Mesothelial cell of epicardium (in vitro differentiated cells): ENCODE measurements at places on chromosomes 7 and 10.

DNA sequence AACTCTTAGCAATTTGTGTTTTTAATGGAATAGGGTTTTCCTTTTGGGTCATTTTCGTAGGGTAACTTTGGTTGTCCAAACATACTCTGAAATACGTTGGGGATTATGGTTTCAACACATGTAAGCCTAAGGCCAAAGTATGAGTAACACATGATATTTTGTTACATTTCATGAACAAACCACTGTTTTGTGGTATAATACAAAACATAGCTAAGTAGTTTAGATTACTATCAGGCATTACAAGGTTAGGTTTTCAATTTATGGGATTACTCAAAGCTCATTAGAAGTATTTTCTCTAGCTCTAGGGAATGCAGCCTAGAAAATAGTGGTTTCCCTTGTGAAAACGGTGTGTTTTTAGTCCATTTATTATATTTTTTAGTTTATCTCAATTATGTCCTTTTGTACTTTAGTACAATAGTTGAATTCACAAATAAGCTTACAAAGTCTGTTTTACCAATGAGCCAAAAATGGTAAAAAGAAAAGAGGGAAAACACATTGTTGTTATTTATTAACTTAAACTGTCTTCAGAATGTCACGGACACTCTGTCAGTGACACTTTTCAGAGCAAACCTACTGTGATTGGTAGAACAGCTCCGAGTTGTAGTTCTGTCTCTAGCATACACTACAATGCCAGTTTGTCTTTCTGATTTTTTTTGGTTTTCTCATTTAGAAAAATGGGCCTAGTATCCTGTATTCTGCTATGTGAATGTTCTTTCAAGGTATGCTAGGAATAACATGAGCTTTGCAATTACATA, 473.7 kb downstream of the SUGCT start:
- peak overlapping the region; percentile 87 for H3K27ac ChIP-seq
- H3K4me1 ChIP-seq = peaks cover 45% of the 10 kb centered on the region
- no peak overlapping the region for H3K4me3 ChIP-seq
- no peaks in the 10 kb centered on the region for H3K27me3 ChIP-seq

DNA sequence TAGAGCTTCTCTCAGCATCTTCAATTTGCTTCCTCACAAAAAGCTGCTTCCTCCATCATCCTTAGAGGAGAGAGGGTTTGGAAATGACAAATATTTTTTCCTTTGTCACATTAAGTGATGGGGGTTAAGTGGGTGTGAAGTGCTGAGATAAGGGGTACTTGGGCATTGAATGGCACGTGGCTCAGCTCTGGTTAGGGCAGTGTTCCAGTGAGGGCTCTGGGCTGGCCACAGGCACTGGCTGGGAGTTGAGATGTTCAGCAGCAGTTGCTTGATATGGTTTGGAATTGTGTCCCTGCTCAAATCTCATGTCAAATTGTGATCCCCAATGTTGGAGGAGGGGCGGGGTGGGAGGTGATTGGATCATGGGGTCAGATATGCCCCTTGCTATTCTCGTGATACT, 33.7 kb upstream of the CHCHD3 start:
- no peaks in the 10 kb centered on the region for H3K36me3 ChIP-seq
- DNase-seq = no peak
- peaks cover 48% of the 10 kb centered on the region for H3K27me3 ChIP-seq
- peaks cover 6% of the 10 kb centered on the region for H3K4me1 ChIP-seq
- no peak overlapping the region for H3K4me3 ChIP-seq

DNA sequence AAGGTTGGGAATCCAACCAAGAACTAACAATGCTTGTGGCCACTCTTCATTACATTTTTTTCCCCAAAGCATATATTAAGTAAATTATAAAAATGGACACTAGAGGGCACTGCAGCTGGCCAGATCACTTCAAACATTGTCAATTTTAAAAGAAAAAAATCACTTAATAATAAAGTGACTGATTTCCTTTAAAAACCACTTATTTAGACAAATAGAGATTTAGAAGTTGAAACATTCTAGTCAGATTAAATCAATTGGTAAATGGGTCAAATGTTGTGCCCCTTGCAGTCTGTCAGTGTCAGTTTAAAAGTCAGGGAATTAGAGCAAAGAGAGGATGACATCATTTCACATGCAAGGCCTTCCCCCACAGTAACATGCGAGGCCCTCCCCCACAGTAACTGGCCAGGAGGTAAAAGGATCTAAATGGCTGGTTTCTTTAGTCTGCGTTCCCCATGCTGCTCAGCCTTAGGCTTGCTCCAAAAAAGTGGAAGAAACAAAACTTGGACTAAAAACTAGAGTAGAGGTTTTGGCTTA, 177.9 kb downstream of the SKAP2 start:
- H3K4me3 ChIP-seq = peak overlapping the region; percentile 37
- H3K4me1 ChIP-seq = peaks cover 89% of the 10 kb centered on the region
- H3K27me3 ChIP-seq = no peaks in the 10 kb centered on the region

DNA sequence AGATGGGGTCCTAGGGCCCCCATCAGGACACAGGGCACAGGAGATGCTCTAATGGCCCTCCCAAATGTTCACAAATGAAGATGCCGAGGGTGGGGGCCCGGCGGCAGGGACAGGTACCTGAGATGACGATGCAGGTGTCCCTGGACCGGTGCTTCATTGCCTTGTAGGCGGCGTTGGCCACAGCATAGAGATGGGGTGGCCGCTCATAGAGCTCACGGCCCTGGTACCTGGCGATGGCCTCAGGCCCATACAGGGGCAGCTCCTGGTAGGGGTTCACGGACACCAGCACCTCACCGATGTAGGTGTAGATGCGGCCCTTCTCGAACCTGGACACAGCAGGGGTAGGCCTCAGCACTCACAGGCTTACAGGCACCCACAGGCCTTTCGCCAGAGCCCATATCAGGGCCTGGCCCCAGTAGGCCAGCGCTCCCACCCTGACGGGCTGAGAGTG, 2.0 kb downstream of the MYO1G start:
- H3K27me3 ChIP-seq = no peaks in the 10 kb centered on the region
- no peak for DNase-seq
- no peak overlapping the region for H3K4me3 ChIP-seq
- no peak overlapping the region for H3K27ac ChIP-seq

GRCh38 chr7:45384499-45384898, 189.7 kb upstream of the ADCY1 start:
- H3K27ac ChIP-seq = no peak overlapping the region
- no peaks in the 10 kb centered on the region for H3K4me1 ChIP-seq
- H3K4me3 ChIP-seq = no peak overlapping the region
- DNase-seq = no peak
- H3K27me3 ChIP-seq = peaks cover 3% of the 10 kb centered on the region

- peaks cover 56% of the 10 kb centered on the region for H3K4me1 ChIP-seq
- no peak for DNase-seq
- no peaks in the 10 kb centered on the region for H3K36me3 ChIP-seq
- H3K27me3 ChIP-seq = no peaks in the 10 kb centered on the region
- H3K4me3 ChIP-seq = no peak overlapping the region
These were observed 33.4 kb downstream of the PARD3 start for GRCh38 chr10:34781711-34782110.

DNA sequence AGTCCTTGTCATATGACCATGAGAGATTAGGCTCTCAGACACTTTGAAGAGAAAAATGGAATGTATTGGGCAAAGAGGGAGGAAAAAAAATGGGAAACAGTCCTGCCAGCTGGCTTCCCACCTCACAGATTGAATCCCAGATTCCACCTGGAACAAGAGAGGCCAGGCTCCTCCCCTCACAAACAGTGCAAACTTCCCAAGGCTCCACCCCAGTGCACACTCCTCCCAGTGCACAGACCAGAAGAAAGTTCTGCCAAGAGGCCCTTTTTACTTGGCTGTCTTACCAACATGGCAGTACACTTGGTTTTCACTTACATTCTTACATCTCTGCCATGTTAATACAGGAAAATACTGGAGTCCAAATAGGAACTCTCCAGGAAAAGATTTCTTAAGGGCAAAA, 202.3 kb downstream of the AHR start:
- H3K4me3 ChIP-seq = no peak overlapping the region
- no peak for DNase-seq
- no peak overlapping the region for H3K27ac ChIP-seq
- no peaks in the 10 kb centered on the region for H3K36me3 ChIP-seq

DNA sequence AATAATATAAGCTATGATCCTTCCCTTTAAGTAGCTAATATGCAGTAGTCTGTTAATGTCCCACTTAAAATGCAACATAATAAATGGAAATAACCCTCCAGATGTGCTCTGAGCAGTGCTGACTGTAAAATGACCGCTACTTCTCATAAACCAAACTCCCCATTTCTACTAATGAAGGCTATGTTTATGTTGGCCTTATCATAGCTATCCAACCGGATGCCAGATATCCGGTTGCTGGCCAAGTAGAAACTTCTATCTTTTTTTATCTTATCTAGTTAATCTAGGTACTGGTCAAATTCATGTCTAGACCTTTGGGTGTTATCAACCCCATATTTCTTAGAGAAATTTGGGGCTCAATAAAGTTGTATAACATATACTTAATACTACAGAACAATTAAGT, 56.6 kb downstream of the CHRM2 start:
- H3K27ac ChIP-seq = peak overlapping the region; percentile 54
- H3K4me1 ChIP-seq = peaks cover 15% of the 10 kb centered on the region
- peaks cover 5% of the 10 kb centered on the region for H3K36me3 ChIP-seq
- H3K27me3 ChIP-seq = no peaks in the 10 kb centered on the region
- no peak for DNase-seq

- H3K4me1 ChIP-seq = no peaks in the 10 kb centered on the region
- H3K27me3 ChIP-seq = peaks cover 12% of the 10 kb centered on the region
- no peak for DNase-seq
These were observed 108.8 kb downstream of the ARL5B start for GRCh38 chr10:18767981-18768380.

GRCh38 chr10:78925800-78926319, 142.9 kb upstream of the ZMIZ1 start:
- H3K27me3 ChIP-seq = no peaks in the 10 kb centered on the region
- H3K4me1 ChIP-seq = peaks cover 34% of the 10 kb centered on the region
- no peak overlapping the region for H3K27ac ChIP-seq
- H3K4me3 ChIP-seq = no peak overlapping the region
- DNase-seq = no peak

DNA sequence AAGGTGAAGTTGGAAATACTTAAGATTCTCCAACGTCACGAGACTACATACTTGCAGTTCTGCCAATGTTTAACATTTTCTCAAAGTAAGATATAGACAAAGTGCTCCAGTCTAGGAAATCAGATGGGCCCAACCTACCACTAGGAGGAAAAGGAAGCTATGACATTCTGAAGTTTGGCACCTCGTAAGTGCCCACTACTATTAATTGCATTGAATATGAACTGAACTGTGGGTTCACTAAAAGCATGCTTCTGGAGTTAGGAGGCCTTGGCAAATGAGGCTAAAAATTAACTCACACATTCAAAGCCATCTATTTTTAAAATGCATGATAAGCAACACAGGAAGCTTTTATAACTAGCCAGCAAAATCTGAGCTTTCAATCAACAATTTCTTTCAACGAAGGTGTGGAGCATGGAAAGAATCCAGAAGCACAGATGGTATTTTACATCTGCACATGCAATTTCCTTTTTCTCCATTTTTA, 149.7 kb downstream of the LRRTM3 start:
- H3K36me3 ChIP-seq = no peaks in the 10 kb centered on the region
- no peak overlapping the region for H3K27ac ChIP-seq
- peaks cover 31% of the 10 kb centered on the region for H3K4me1 ChIP-seq
- no peaks in the 10 kb centered on the region for H3K27me3 ChIP-seq
- H3K4me3 ChIP-seq = no peak overlapping the region

DNA sequence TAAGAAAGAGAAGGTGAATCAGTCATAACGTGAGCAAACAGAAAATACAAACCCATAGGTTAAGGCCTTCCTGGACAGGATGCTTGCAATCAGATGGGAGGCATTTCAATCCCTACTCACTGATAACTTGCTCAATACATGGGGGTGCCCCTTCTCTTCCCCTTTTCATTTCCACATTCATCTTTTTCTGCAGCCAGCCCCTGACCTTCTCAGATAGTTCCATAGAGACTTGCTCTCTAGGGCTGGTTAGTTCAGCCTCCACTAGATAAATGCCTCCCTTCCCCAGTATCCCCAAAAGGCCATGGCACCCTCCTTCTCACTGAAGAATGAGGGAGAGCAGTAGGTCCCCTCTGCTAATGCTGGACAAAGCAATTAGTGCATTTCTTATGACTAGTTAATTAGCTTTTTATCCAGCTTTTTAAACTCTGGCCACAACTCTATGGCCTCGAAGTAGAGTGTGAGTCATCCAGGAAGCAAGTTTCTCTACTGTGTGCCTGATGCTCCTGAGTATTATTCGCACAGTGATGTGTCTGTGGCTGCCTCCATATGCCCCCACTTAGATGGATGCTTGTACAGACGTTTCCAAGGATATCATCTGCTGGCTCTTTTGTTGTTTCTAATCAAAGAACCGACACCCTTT, 12.7 kb downstream of the CHN2 start:
- H3K27me3 ChIP-seq = no peaks in the 10 kb centered on the region
- no peaks in the 10 kb centered on the region for H3K36me3 ChIP-seq
- no peak for DNase-seq
- no peak overlapping the region for H3K27ac ChIP-seq

- H3K4me3 ChIP-seq = no peak overlapping the region
- no peaks in the 10 kb centered on the region for H3K36me3 ChIP-seq
- H3K4me1 ChIP-seq = peaks cover 28% of the 10 kb centered on the region
- peaks cover 6% of the 10 kb centered on the region for H3K27me3 ChIP-seq
- DNase-seq = no peak
- H3K27ac ChIP-seq = no peak overlapping the region
These were observed 24.5 kb downstream of the ADRB1 start for GRCh38 chr10:114068054-114068707.

DNA sequence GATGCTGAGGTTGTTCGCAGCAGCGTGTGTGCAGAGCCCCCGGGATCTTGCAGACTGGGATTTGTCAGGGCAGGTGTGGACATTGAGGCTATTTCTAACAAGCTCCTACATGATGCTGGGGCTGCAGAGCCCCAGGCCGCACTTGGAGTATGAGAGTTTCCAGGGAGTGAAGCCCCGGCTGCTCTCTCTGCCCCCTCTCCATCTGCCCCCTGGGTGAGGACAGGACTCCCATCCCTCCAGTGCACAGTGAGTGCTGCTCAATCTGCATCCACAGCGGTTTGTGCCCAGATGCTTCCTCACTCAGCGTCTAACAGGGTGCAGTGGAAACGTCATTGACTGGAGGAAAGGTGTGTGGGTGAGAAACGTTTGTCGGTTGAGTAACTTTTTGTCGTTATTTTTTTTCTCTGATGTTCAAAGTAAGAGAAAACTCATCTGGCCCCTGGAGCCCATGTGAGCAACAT, 25.3 kb downstream of the IL2RA start:
- DNase-seq = no peak
- no peaks in the 10 kb centered on the region for H3K4me1 ChIP-seq
- no peak overlapping the region for H3K27ac ChIP-seq
- H3K36me3 ChIP-seq = no peaks in the 10 kb centered on the region
- peaks cover 14% of the 10 kb centered on the region for H3K27me3 ChIP-seq
